ENCODE measurements at places on chromosomes 12 and 14. TPM values are rescaled to one million over a fixed set of nuclear protein-coding genes. Genes with fewer than 3 reads are reported as not detected.

The SLC6A13 gene
- total RNA-seq = not detected

The KLRG1 gene
- total RNA-seq = 7.7 TPM

The DEPDC4 gene
- total RNA-seq = 0.58 TPM

GRCh38 chr14:59013672-59014298 is 174.7 kb upstream of the DAAM1 start:
- DNase-seq = no peak

The LRFN5 gene
- 3.6 TPM for total RNA-seq
